ENCODE measurements at places on chromosomes 2 and 18.

GRCh38 chr18:49734836-49735235 is 78.5 kb downstream of the ACAA2 start:
- DNase-seq: no peak

DNA sequence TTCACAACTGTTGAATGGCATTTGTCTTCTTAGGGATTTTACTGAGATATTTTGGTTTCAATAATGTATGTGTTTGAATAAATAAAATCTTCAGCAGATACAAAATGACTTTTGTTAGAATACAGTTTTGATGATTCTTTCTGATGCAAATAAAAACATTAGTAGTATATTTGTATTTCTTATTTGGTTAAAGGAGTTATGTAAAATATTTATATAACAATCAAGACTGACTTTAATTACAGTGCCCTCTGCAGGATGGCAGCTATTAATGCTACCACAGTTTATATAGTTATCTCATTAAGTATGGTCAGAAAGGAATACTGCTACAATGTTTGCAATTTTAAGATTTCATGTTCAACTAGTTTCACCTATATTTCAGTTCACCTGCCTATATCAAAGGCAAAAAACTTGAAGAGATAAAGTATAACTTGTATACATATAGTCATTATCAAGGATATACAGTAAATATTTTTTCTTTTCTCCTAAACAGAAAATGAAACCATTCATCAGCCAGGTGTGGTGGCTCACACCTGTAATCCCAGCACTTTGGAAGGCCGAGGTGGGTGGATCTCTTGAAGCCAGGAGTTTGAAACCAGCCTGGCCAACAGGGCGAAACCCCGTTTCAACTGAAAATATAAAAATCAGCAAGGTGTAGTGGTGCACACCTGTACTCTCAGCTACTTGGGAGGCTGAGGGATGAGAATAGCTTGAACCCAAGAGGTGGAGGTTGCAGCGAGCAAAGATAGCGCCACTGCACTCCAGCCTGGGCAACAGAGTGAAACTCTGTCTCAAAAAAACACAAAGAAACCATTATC is 19.8 kb downstream of the ARL5A start:
- DNase-seq: peak; percentile 8

- no peak for DNase-seq
These were observed 251.3 kb downstream of the RPIA start for GRCh38 chr2:88942798-88943197.

GRCh38 chr18:79868811-79869541 is 71.2 kb downstream of the KCNG2 start:
- no peak for DNase-seq

GRCh38 chr2:230939066-230939591 is 14.1 kb upstream of the GPR55 start:
- peak; percentile 32 for DNase-seq

GRCh38 chr2:33488178-33488690 is 11.8 kb downstream of the RASGRP3 start:
- no peak for DNase-seq

DNA sequence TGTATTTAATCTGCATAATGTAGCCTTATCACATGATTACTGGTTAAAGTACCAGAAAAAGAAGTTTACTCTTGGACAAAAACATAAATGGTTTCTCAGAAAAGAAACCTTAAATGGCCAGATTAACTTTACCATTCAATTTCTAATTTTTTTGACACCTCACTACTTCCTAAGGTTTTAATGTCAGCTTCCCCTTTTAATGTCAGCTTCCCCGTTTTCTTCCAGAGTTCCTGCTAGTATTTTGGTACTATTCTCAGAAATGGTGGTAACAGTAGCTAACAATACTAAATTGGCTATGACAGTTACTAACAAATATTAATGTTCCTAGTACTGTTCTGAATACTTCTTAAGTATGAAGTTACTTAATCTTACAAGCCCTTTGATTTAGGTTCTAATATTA is 22.4 kb upstream of the SLC8A1 start:
- DNase-seq: no peak

- DNase-seq: peak; percentile 58
These were observed 1.4 kb downstream of the DPYSL5 start for GRCh38 chr2:26849056-26849999.
